ENCODE measurements at places on chromosomes 13 and 19. TPM values are rescaled to one million over a fixed set of nuclear protein-coding genes. Genes with fewer than 3 reads are reported as not detected.
A peak's percentile ranks its signal among the peaks of the same experiment; 100 is the strongest.

DNA sequence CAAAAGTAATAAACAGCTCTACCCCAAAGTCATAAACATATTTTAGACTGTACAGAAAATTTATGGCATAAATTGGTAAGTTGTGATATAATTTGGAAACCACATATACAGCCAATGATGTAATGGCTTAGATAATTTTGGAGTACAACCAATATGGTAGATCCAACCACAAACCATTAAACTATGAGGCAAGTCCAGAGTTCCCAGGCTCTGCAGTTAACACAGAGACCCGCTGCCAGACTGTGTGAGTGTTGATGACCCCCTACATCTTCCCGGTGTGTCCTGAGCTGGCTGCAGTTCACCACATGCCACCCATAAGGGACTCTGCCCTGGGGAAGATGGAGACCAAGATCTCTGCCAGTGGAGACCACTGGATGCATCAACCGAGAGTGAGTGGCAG lies 9.9 kb upstream of the SERPINE3 start:
- no peaks in the 10 kb centered on the region for H3K27me3 ChIP-seq
- no peak overlapping the region for H3K27ac ChIP-seq
- no peaks in the 10 kb centered on the region for H3K4me1 ChIP-seq
- DNase-seq, result no peak
- H3K4me3 ChIP-seq, result no peak overlapping the region

DNA sequence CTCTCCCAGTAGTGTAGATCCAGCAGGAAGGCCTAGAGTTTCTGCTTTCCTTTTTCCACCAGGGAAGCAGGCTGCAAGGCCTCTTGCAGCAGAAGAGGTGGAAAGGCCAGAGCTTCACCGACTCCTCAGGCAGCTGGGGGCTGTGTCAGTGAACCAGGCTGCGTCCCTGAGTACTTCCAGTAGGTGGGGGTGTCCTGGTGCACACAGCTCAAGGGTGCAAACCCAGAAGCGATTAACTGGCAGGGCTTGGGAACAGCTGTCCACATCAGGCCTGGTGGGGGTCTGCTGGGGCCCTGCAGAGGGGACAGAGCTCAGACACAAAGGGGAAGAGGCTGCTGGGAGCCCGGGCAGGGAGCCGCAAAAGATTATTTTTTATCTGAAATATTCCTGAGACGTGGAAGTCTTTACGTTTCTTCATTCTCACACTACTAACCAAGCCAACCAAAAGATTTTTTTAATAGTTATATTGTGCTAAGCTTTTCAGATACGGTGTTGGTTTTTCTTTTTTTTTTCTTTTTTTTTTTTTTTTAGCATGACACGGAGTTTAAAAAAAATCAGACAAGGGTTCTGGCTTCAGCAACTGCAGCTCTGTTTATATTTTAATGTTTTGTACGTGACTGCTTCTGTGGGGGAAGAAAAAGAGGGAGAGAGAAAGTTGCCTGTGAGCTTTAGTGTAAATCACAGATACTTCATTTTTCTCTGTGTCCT lies 11.0 kb downstream of the TSHZ3 start:
- no peaks in the 10 kb centered on the region for H3K36me3 ChIP-seq
- H3K4me3 ChIP-seq, result peak overlapping the region; percentile 57
- peak overlapping the region; percentile 96 for H3K27ac ChIP-seq
- peaks cover 82% of the 10 kb centered on the region for H3K4me1 ChIP-seq

- peaks cover 4% of the 10 kb centered on the region for H3K36me3 ChIP-seq
- H3K27ac ChIP-seq, result no peak overlapping the region
- H3K4me3 ChIP-seq, result no peak overlapping the region
Measured at GRCh38 chr19:16013851-16014840, 62.1 kb upstream of the TPM4 start.

DNA sequence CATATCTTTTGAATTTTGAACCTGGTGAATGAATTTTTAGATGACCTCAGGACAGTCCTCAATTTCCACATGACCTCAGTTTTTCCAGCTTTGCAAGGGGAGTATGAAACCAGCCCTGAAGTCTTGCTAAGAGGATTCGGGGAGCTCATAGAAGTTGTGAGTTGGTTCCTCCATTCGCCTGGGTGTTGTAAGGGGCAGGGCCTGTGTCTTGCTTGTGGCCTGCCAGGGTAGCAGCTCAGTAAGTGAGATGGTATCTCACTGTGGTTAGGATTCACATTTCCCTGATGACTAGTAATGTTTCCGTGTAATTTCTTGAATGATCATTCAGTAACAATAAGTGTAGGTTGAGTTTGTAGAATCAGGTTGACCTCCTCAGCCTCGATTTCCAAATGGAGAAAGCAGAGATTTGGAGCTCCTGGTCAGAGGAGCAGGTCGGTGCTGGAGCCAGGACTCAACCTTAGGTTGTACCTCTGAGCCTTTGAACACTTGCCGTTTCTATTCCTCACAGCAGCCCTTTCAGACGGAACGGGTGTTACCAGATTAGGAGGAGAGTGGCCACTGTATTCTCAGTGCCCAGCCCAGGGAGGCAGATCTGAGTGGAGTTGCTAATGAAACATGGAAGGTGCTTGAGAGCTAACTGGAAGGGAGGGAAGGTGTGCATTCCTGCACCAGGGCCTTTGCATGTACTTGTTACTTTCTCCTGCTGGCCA lies 14.6 kb downstream of the NACC1 start:
- H3K4me1 ChIP-seq, result peaks cover 14% of the 10 kb centered on the region
- H3K4me3 ChIP-seq, result no peak overlapping the region
- no peak for DNase-seq

DNA sequence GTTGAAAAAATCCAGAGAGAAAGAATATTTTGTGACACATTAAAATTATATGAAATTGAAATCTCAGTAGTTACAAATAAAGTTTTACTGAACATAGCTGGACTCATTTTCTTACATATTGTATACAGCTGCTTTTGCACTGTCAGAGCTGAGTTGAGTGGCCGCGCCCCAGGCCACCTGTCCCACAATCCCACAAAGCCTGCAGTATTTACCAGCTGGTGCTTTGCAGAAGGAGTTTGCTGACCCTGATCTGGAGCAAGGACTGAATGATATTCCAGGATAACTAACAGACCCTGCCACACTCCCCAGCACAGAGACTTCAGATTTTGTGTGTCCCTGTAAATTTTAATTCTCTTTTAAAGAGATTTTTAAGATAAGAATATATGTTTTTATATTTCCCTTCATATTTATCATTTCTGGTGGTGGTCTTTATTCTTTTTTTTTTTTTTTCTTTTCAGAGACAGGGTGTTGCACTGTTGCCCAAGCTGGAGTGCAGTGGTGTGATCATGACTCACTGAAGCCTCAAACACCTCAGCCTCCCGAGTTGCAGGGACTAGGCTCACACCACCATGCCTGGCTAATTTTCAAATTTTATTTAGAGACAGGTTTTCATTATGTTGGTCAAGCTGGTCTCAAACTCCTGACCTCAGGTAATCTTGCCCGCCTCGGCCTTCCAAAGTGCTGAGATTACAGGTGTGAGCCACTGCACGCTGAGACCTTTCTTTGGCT lies 48.5 kb downstream of the TDRD12 start:
- no peaks in the 10 kb centered on the region for H3K36me3 ChIP-seq
- DNase-seq, result no peak
- no peak overlapping the region for H3K27ac ChIP-seq
- H3K27me3 ChIP-seq, result peaks cover 4% of the 10 kb centered on the region
- no peak overlapping the region for H3K4me3 ChIP-seq
- peaks cover 6% of the 10 kb centered on the region for H3K4me1 ChIP-seq

IFNL1 gene
- not detected for total RNA-seq

STOML3 gene
- total RNA-seq, result not detected

GRCh38 chr19:41166944-41167804 lies 25.8 kb upstream of the CYP2S1 start:
- H3K27ac ChIP-seq, result peak overlapping the region; percentile 92
- DNase-seq, result no peak
- H3K4me3 ChIP-seq, result no peak overlapping the region
- no peaks in the 10 kb centered on the region for H3K36me3 ChIP-seq

- H3K36me3 ChIP-seq, result no peaks in the 10 kb centered on the region
- H3K4me3 ChIP-seq, result no peak overlapping the region
- DNase-seq, result no peak
- H3K27me3 ChIP-seq, result no peaks in the 10 kb centered on the region
- no peaks in the 10 kb centered on the region for H3K4me1 ChIP-seq
- no peak overlapping the region for H3K27ac ChIP-seq
Measured at GRCh38 chr13:105897575-105897974, 637.9 kb downstream of the EFNB2 start.

- H3K4me1 ChIP-seq, result no peaks in the 10 kb centered on the region
- H3K4me3 ChIP-seq, result no peak overlapping the region
- peaks cover 1% of the 10 kb centered on the region for H3K36me3 ChIP-seq
- no peak overlapping the region for H3K27ac ChIP-seq
- no peaks in the 10 kb centered on the region for H3K27me3 ChIP-seq
Measured at GRCh38 chr19:16023146-16023915, 53.0 kb upstream of the TPM4 start.

- peaks cover 10% of the 10 kb centered on the region for H3K4me1 ChIP-seq
- H3K27me3 ChIP-seq, result no peaks in the 10 kb centered on the region
- H3K4me3 ChIP-seq, result no peak overlapping the region
- H3K36me3 ChIP-seq, result peaks cover 2% of the 10 kb centered on the region
Measured at GRCh38 chr19:19382118-19382517, 23.4 kb upstream of the GATAD2A start.

- peaks cover 5% of the 10 kb centered on the region for H3K36me3 ChIP-seq
- H3K4me1 ChIP-seq, result peaks cover 8% of the 10 kb centered on the region
- no peak overlapping the region for H3K27ac ChIP-seq
- no peak overlapping the region for H3K4me3 ChIP-seq
Measured at GRCh38 chr19:900302-901111, 7.2 kb downstream of the RNU6-9 start.

DNA sequence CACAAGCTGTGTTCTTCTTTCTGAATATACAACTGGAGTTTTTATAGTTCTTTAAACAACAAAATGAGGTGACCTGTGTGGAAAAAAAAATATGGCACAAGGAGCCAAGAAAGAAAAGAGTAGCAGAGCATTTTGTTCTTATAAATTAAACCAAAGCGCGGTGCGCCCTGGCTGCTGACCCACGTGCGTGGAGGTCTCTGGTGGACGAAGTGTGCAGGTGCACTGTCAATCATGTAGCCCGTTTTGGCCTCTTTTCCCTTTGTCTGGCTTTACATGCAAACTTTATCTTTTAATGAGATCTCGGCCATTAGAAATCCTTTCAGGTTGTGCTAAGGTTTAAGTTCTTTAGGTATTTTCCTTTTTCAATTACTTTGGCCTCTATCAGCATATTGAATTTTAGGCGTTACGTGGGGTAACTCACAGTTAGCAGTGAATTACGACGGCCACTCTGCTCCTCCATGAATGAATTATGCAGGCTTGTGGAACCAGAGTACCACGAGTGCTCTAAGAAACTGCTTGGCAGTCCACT lies 443.9 kb upstream of the SLC10A2 start:
- H3K4me1 ChIP-seq, result peaks cover 2% of the 10 kb centered on the region
- H3K4me3 ChIP-seq, result no peak overlapping the region
- H3K27me3 ChIP-seq, result no peaks in the 10 kb centered on the region
- peaks cover 5% of the 10 kb centered on the region for H3K36me3 ChIP-seq
- no peak overlapping the region for H3K27ac ChIP-seq
- no peak for DNase-seq

DNA sequence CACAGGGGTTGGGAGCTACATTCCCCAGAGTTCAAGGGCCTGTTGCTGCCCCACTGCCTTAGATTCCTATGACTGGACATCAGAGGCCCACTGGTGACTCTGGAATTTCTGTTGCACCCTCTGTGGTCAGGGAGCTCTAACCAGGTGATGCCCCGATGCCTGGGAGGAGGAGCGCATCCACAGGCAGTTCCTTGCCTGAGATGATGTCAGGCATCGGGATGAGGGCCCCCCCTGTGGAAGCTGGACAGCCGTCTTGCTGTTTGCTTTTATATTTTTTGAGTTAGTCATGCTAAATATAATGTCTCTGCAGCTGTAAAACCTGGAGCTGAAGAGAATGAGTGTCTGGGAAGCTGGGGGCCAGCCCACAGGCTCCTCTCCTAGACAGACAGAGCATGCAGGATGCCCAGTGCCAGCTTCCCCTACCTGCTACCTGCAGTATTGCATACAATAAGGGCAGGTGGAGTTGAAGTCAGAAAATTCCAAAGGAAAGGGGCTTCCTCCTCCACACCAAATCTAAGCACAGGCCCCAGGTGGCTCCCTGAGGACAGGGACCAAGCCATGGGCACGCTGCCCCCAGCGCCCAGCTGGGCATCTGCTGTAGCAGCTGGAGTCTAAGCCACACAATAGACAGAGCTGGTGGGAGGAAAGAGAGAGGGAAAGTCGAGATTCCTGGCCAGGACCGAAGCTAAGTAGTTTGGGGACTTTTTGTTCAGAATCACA lies 16.2 kb downstream of the COL4A2 start:
- no peak overlapping the region for H3K4me3 ChIP-seq
- no peak overlapping the region for H3K27ac ChIP-seq
- H3K4me1 ChIP-seq, result peaks cover 19% of the 10 kb centered on the region
- H3K36me3 ChIP-seq, result peaks cover 5% of the 10 kb centered on the region
- DNase-seq, result no peak

DNA sequence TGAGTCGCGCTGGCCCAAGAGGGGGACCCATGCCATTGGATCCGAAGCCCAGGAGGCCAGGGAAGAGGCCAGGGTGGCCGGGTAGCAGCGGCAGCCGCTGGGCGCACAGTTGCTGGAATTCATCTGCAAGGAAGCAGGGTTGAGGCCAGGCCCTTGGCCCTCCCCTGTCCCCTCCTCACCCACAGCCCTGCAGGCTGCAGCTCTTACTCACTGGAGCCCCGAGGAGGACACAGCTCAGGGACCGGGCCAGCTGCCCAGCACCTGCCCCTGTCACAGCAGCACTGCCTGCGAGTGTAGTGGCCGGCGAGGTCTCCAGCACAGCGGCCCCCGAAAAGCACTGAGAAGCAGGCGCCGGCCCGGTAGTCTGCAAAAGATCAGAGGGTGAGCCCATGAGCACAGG lies 11.2 kb downstream of the FBN3 start:
- no peak overlapping the region for H3K27ac ChIP-seq
- DNase-seq, result no peak
- no peaks in the 10 kb centered on the region for H3K4me1 ChIP-seq
- H3K27me3 ChIP-seq, result no peaks in the 10 kb centered on the region

DNA sequence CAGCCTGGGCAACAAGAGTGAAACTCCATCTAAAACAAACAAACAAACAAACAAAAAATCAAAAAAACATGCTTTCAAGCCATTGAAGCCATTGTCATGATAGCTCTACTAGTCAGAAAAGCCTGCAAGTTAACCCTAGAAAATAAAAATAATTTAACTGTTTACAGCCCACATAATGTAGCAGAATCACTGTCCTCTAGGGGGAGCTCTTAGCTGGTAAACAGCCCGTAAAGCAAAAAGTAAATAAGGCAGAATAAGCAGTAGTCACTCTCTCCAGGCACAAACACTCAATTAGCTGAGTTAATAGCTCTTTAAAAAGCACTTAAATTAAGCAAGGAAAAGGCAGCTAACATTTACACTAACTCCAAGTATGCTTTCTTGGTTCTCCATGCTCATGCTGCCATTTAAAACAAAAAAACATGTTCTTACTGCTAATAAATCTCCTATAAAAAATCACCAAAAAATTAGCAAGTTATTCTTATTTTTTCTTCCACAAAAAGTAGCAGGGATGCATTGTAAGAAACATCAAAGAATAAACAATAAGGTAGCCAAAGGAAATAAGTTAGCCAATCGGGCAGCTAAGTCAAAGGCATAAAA lies 11.3 kb downstream of the LILRB4 start:
- no peaks in the 10 kb centered on the region for H3K27me3 ChIP-seq
- no peak for DNase-seq
- no peak overlapping the region for H3K4me3 ChIP-seq
- H3K27ac ChIP-seq, result no peak overlapping the region
- H3K36me3 ChIP-seq, result peaks cover 2% of the 10 kb centered on the region
- H3K4me1 ChIP-seq, result no peaks in the 10 kb centered on the region
